ENCODE measurements at places on chromosomes 12 and 14.

DNA sequence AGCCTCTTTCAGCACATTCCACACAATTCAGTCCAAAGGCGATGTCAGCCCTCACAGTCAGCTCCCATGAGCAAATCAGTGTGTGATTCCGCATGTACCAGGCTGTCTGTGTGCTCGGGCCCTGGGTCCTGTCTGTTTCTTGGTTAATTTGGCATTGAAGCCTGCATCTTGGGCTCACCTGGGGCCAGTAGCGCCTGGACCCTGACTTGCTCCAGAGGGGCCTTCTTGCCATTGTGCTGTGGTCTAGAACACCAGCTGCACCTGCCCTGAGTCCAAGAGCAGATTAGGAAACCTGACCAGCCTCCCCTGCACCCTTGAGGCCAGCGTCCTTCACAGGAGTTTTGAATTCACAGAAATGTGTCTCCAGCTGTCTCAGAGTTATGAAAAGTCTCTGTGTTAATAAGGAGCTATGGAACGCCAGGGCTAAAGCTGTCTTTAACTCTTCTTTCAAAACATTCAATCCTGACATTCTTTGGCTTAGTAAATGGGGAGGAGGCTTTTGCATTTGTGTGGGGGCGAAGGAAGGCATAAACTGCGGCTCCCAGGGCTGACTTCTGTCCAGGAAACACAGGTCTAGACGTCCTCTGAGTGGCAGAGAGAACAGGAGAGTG is 102.2 kb downstream of the ARF6 start:
- DNase-seq = no peak

- DNase-seq = no peak
These were observed 511.7 kb upstream of the SEL1L start for GRCh38 chr14:82045339-82045738.

- DNase-seq = no peak
These were observed 17.7 kb downstream of the DCAF4 start for GRCh38 chr14:72943876-72944430.

- no peak for DNase-seq
These were observed 1242.2 kb upstream of the TMEM132C start for GRCh38 chr12:127024791-127025190.

GRCh38 chr12:72017054-72017651 is 78.5 kb downstream of the TPH2 start:
- DNase-seq = no peak

DNA sequence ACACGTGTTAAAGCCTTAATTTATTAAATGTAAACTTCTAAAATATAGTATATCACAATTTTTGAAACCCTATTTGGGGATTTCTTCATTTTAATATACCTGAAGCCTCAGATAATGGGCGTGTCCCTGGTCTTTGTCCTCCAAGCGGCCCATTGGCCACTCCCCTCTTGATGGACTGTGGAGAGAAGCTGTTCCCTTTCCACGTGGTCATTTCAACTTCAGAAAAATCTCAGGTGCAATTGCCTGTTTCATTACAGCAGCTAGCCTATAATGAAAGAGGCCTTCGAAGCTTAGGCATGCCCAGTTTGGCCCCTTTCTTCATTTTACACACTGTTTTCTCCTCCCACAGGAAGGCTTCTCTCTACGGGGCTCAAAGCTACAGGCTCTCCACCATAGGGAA is 131.4 kb upstream of the ARHGAP5 start:
- DNase-seq = no peak

DNA sequence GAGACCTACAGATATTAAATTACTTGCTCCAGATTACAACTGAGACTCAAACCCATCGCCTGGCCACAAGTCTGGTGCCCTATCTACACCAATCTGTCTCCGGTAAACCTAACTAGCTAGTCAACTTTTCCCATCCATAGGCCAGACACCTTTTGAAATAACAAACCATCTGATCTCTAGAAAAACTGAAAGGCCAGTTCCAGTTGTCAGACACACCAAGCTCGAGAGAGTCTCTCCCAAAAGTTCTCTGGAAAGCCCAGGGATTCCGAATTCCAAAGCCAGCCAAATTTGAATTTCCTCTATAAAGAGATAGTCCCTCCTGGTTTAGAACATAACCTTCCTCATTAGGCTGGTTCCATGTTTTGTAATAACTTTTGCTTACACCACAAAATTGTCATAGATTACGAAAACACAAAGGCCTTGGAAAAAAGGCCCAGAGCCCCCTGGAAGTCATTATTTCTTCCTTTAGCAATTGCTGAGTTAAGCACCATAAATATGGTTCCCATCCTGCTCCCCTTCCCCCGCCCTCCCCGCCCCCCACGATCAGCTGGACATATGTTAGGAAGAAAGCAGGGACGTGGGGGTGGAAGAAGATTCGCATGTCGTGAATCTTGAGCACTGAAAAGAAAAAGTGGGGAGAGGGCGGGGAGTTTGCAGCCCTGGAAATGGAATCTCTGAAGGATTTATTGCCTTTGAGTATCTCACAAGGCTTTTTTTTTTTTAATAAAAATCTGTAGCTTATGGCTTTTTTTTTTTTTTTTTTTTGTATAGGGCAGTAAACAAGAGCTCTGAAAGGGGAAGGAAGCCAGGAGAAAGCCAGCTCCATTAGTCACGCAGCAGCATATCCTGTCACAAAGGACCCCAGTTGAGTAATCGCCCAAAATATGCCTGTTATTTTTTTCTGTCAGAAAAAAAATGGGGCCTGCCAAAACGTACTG is 110.4 kb downstream of the ZFP36L1 start:
- DNase-seq = peak; percentile 89

DNA sequence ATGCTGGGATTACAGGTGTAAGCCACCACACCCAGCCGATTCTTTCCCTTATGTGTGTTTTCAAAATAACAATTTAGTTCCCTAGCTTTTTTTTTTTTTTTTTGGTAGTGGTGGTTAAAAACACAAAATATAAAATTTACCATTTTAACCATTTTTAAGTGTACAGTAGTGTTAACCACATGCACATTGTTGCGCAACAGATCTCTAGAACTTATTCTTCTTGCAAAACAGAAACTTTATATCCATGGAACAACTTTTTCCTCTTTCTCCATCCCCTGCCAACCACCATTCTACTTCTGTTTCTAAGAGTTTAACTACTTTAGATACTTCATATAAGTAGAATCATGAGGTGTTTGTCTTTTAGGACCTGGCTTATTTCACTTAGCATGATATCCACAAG is 1.1 kb upstream of the NDUFA12 start:
- DNase-seq = no peak

Measured in non-pigmented ciliary epithelial cell (primary cell).